IPS DF 6.9 (cell line): ENCODE measurements at places on chromosomes 16 and 17.
A peak's percentile ranks its signal among the peaks of the same experiment; 100 is the strongest.

GRCh38 chr16:68445458-68445857, 2.9 kb downstream of the SMPD3 start:
- peak; percentile 74 for DNase-seq

DNA sequence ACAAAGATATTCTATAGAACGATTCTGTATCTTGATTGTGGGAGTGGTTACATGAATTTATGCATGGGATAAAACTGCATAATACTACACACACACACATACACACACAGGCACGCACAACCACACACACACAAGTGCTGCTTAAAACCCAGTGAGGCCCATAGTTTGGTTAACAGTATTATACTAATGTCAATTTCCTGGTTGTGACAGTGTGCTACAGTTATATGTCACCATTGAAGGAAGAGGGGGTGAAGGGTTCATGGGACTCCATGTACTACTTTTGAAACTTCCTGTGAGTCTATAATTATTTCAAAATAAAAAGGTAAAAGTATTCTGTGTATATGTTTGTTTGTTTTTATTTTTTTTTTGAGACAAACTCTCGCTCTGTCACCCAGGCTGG, 8.1 kb downstream of the ZC3H7A start:
- DNase-seq = no peak

DNA sequence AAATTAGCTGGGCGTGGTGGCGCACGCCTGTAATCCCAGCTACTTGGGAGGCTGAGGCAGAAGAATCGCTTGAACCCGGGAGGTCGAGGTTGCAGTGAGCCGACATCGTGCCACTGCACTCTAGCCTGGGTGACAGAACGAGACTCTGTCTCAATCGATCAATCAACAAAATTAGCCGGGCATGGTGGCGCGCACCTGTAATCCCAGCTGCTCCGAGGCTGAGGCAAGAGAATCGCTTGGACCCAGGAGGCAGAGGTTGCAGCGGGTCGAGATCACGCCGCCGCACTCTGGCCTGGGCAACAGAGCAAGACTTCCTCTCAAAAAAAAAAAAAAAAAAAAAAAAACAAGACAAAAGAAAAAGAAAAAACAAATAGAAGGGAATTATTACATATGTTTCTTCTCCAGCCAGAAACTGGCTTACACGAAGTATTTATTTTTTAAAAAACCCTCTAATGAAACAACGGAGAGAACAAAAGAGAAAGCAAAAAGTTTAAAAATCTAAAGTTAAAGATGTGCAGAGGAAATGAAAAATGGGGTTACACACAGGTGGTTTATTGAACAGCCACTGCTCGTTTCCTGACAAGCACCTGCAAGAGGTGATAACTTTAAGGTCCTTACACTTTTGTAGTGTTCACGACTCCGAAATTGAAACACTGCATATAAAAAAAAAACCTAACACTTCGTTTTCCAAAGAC, 1.4 kb downstream of the SYNRG start:
- no peak for DNase-seq

GRCh38 chr17:30554839-30555751, 77.9 kb downstream of the GOSR1 start:
- DNase-seq = peak; percentile 27

GRCh38 chr16:68346892-68347480, 36.2 kb downstream of the PRMT7 start:
- DNase-seq = no peak

DNA sequence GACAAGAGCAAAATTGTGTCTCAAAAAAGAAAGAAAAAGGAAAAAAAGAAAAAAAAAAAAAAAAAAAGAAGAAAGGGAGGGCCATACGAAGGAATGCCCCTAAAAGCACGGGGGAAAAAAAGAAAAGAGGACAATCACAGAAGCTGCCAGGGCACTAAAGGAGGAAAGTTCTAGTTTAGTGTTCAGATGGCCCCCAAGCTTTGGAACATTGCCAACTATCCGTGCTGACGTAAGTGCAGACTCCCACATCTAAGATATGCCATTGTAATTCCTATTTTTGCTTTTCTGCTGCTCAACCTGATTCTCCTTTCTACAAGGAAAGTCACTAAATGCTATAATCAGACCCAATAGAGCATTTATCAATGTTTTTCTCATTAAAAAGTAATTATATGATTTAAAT, 842.1 kb downstream of the KCNJ2 start:
- no peak for DNase-seq
